Naive thymus-derived CD8-positive, alpha-beta T cell (primary cell): ENCODE measurements at places on chromosomes 2 and 18. TPM values are rescaled to one million over a fixed set of nuclear protein-coding genes. Genes with fewer than 3 reads are reported as not detected.

CTLA4 gene
- 1.8 TPM for total RNA-seq

PJVK gene
- 4.5 TPM for total RNA-seq

FAM237A gene
- total RNA-seq: not detected

DNA sequence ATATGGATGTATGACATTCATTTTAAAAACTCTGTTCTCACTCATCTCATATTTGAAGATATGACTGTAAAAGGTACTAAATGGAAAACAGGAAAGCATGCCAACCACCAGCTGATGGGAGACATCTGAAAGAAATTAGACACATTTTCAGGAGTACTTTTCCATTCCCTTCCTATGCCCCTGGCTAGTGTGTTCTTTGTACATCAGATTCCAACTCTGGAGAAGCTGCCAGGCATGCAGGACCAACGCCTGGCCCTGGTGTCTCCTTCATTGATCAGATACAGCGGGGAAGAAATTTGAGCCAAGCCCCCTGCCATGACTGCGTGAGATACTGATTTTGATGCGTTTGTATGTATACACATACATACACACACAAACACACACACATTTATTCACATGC lies 599.0 kb upstream of the SYT4 start:
- no peaks in the 10 kb centered on the region for H3K27me3 ChIP-seq
- H3K36me3 ChIP-seq: no peaks in the 10 kb centered on the region
- H3K4me3 ChIP-seq: no peak overlapping the region
- DNase-seq: no peak
- no peaks in the 10 kb centered on the region for H3K4me1 ChIP-seq

- no peak for DNase-seq
- peak overlapping the region; percentile 93 for H3K27ac ChIP-seq
- H3K27me3 ChIP-seq: no peaks in the 10 kb centered on the region
- H3K4me3 ChIP-seq: peak overlapping the region; percentile 94
- H3K4me1 ChIP-seq: peaks cover 76% of the 10 kb centered on the region
- peaks cover 5% of the 10 kb centered on the region for H3K36me3 ChIP-seq
These were observed 35.9 kb upstream of the SLC14A1 start for GRCh38 chr18:45688113-45688512.

GRCh38 chr2:159322419-159322818 lies 35.9 kb upstream of the WDSUB1 start:
- DNase-seq: no peak
- H3K27me3 ChIP-seq: no peaks in the 10 kb centered on the region
- H3K36me3 ChIP-seq: no peaks in the 10 kb centered on the region
- no peak overlapping the region for H3K4me3 ChIP-seq

DNA sequence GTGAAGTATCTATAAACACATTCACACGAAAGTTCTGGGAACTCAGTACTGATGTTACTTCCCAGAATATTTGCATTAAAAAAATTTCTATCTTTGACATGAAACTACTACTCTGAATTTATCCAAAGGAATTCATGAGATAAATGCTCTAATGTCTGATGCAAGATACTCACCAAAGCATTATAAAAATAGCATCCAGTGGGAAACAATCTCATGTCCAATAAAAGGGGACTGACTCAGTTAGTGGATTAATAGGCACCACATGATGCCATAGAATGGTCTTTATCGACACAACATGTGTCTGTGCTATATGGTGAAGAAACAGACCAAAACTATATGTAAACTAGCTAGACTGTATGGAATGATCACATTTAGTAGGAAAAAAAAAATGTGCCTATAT lies 33.9 kb downstream of the LAMA3 start:
- H3K27ac ChIP-seq: no peak overlapping the region
- H3K27me3 ChIP-seq: no peaks in the 10 kb centered on the region
- H3K4me3 ChIP-seq: no peak overlapping the region
- no peaks in the 10 kb centered on the region for H3K36me3 ChIP-seq
- no peaks in the 10 kb centered on the region for H3K4me1 ChIP-seq
